ENCODE measurements at places on chromosomes 11 and 22.

- no peak for DNase-seq
Measured at GRCh38 chr11:99020352-99021225, at the start of gene CNTN5. TSS of gene CNTN5 (plus strand) at chr11:99020949.

- DNase-seq = no peak
Measured at GRCh38 chr11:44576656-44577055, 11.2 kb downstream of the CD82 start.

DNA sequence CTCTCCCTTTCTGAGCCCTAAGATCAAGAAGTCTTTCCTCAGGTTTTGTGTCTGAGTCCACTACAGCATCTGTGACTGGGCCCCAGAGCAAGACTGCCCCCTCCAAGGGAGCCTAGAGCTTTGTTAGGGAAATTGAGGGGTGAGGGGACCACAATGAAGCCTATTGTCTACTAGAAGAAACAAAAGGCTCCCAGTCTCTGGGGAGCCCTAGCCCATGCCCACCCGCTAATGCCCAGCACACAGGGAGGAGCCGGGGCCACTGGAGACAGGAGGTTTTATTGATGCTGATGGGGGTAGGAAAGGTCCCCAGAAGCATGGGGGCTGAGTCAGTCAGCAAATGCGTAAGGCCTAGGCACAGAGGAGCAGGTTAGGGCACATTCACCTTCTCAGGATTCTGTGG is 14.0 kb downstream of the RHOG start:
- no peak for DNase-seq

DNA sequence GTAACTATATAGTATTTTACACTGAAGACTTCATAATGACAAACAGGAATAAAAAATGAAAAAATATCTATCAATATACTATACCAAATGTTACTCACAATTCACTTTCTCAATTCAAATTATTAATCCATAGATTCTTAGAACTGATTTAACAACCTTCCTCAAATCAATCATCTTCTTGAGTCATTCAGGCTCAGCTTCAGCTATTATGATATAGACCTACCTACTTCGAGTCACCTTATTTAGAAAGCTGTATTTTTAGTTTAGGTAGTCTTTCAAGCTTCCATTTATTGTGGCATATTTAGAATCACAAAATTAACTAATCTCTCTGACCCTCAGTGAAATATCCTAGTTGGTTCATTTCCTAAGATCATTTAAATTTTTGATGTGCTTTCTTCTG is 8.2 kb downstream of the CREBZF start:
- DNase-seq = no peak

- no peak for DNase-seq
Measured at GRCh38 chr22:24191381-24191841, 10.1 kb downstream of the SUSD2 start.

DNA sequence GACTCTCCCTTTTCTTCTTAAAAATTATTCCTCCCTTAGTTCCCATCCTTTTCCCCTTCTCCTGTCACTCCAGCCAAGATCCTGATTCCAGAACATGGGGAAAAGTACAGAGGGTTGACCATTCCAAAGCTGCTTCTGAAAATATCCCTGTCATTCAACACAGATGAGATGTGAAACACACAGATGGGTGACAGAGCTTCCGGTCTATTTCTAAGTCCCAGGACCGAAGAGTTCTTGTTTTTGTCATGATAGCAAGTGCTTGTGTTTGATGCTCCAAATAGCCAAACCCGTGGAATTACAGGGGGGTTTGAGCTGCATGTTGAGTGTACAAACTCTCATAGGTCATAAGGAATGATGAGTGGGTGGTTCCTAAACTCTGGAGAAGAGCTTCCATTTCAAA is 57.9 kb downstream of the PARVA start:
- DNase-seq = no peak

DNA sequence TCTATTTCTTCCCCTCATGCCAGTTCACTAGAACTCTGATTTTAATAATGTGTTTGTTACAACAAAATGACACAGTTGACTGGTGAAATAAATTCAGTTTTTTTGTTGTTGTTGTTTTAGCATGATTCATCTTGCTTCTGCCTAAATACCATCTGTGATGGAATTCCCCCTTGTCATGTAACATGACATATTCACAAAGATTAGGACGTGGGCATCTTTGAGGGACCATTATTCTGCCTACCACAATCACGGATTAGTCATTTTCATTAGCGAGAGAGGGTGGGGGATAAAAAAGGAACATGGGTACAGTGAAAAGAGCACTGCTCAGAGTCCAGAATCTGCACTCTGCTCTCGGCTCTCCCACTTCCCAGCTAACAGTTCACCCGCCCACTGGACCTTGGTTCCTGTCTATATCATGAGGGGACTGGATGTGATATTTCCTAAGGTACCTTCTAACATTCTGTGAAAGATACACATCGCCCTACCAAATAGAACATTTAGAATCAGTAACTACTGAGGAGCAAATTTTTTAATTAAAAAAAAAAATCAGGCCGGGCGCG is 11.3 kb downstream of the HTATIP2 start:
- DNase-seq = no peak

DNA sequence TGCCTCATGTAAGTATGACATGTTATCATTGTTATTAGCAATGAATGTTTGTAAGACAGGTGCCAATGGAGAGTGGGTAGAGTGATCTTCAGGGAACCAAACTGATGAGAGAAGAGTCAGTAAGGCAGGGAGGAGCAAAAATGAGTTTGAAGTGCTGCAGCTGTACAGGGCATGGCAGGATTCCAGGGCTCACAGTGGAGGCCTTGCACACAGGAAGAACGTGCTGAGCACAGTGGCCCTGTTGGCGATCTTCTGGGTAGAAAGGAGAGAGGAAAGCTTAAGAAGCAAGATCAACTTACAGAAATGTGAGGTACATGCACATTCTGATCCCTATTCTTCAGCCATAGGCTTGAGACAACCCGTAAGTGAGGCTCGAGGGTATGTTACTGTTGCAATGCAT is 219.3 kb upstream of the TMEM45B start:
- DNase-seq = no peak

- DNase-seq = no peak
Measured at GRCh38 chr11:97833412-97833811, 1187.3 kb upstream of the CNTN5 start.

GRCh38 chr11:80778941-80779340 is 1338.1 kb upstream of the TENM4 start:
- DNase-seq = no peak

- no peak for DNase-seq
Measured at GRCh38 chr11:33214187-33214586, 43.0 kb upstream of the HIPK3 start.

GRCh38 chr22:20615021-20615420 is 107.6 kb downstream of the MED15 start:
- DNase-seq = no peak

GRCh38 chr11:124800226-124800929 is at the start of gene MSANTD2:
TSS of gene MSANTD2 (minus strand) at chr11:124800406. CDS start at chr11:124800380, 26 bp downstream.
- peak; percentile 54 for DNase-seq

DNA sequence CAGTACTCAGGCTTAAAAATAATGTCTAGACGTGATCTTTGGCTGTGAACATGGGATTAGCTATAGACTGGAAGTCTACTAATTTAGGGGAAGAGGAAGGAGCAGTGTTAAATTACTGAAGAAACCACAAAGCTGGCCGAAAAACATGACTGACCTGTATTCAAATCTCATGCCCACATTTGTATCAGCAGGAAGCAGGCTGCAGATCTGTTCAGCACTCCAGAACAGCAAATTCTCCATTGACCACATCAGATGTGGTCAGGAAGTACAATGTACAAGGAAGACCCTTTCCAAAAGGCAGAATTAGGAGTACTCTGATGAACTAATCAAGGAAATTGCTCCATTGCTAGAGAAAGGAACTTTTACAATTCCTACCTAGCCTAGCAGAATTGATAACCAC is 31.7 kb downstream of the DCDC1 start:
- DNase-seq = no peak

DNA sequence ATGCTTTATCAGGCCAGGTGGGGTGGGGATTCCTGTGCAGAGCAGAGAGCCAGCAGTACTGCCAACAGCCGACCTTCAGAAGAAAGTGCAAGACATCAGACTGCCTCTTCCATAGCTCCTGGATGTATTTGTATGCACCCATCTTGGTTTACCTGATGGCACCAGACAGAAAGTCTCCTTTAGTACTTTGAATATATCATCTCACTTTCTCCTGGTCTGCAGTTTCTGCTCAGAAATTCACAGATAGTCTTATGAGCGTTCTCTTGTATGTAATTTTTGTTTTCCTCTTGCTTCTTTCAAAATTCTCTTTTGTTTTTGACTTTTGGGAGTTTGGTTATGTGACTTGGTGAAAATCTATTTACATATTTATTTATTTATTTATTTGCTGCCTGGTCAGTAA is 446.4 kb upstream of the CADM1 start:
- DNase-seq = no peak

- DNase-seq = no peak
Measured at GRCh38 chr11:6456361-6457073, 15.7 kb upstream of the HPX start.

- DNase-seq = no peak
Measured at GRCh38 chr22:49737101-49737551, 90.5 kb downstream of the BRD1 start.

DNA sequence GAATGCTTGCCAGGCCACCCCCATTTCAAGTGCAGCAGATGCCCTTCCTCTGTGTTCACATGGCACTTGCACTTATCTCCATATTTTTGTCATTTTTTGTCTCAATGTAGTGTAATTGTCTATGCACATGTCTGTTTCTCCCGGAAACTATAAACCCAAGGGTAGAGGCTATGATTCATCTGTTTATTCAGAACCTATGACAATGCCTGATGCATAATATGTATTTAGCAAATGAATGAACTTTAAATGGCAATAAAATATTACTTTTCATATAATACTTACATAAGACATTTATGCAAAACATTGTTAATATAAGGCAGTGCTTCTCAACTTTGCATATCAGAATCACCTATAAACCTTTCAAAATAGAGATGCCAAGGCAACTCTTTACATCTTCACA is 6.7 kb downstream of the PAK1 start:
- no peak for DNase-seq

DNA sequence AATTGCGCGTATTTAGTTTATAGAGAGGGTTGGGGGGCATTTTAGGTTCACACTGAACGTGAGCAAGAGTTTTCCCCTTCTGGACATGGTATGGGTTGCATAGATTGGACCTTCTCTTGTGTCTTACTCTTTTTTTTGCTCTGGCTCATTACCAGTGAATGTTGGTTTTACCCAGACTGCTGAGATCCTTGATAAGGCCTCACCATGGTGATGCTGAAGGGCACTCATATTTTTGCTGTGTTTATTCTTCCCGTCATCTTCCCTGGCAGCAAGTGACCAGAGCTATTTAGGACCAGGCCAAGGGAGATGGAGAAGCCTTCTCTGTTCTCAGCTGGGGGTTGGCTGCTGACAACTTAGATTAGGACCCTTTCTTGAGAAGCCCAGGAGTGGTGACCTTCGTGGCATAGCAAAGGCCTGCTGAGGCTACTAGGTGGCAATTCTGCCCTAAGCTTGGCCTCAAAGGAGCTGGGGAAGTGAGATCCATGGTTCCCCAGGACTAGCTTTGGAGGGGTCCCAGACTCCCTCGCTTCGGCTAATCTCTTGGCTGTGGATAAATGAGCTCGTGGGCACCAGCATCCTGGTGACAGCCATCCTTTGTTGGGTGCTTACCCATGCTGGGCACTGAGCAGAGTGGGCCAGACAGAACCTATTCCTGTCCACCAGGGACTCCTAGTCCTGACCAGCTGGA is 47.3 kb downstream of the GRIK4 start:
- no peak for DNase-seq

DNA sequence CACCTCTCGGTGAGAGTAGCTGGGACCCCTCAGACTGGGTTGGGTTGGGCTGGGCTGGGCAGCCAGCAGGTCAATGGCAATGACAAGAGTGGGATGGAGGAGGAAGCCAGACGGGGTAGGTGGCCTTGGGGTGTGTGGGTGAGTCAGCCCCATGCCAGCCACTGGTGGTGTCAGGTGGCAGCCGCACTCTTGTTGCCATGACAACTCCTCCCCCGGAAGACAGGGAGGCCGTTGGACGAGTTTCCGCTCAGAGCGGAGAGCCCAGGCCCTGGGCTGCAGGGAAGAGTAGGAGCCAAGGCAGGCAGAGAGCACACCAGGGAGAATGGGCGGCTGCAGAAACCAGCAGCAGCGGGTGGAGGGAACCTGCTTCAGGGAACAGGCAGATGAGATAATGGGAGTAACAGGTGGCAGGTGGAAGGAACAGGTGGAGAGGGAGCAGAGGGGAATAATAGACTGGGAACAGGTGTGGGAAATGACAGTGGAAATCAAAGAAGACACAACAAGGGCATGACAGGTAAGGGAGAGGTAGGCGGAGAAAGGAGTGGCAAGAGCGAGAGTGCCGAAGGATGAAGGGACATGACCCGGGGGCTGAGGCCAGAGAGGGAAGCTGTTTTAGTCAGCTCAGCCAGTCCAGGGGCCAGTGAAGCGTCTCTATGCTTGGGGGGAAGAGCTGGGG is 8.7 kb downstream of the SPTBN2 start:
- no peak for DNase-seq

DNA sequence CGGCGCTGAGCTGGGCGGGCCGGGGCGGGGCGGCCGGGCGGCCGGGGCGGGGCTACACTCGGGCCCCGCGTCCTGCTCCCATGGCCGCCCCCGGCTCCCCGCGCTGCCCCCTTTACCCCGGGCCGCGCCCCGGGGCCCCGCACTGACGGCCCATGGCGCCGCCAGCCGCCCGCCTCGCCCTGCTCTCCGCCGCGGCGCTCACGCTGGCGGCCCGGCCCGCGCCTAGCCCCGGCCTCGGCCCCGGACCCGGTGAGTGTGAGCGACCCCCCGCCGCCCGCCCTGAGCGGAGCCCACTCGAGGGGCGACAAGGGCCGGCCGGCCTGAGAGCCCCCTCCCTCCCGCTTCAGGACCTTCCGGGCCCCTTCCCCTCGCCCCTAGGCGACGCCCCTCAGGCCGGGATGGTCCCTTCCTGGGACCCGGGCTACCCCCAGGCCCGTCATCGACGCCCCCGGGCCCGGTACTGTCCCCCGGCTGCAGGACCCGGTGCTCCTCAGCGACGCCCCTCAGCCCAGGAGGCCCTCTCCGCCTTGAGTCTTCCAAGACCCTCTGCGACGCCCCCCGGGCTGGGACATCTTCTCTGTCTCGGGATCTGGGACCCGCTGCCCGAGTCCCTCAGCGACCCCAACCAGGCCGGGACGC is at the start of gene KREMEN1:
Gene KREMEN1, plus strand, starts transcription at position 57 of the 639 bp plus-strand sequence. Its CDS starts 96 bp downstream, at position 153.
- no peak for DNase-seq

GRCh38 chr11:35372565-35373283 is 46.6 kb downstream of the SLC1A2 start:
- DNase-seq = no peak

- no peak for DNase-seq
Measured at GRCh38 chr11:110473706-110474105, 44.0 kb downstream of the FDX1 start.

- DNase-seq = no peak
Measured at GRCh38 chr22:30488121-30488520, 16.3 kb upstream of the SEC14L3 start.

GRCh38 chr11:121669422-121669821 is 216.7 kb upstream of the SORL1-AS1 start:
- DNase-seq = no peak

DNA sequence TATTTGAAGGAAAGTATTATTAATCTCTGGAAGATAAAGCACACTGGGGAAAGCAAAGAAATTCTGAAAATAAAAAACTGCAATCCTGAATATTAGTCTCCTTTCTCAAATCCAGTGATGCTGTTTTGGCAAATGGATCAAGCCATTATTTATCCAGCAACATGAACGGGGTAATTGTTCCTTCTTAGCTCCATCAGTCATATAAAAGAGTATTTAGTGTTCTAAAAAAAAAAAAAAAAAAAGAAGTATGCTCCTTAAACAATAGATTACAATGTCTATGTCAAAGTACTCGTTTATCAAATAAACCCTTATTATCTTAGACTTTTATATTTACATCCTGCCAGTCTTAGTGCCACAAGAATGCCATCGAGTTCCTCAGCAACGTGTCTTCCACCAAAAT is 1.3 kb downstream of the RDX start:
- DNase-seq = no peak
